Fibroblast of gingiva (primary cell): ENCODE measurements at places on chromosomes 11 and 22.
A peak's percentile ranks its signal among the peaks of the same experiment; 100 is the strongest.

DNA sequence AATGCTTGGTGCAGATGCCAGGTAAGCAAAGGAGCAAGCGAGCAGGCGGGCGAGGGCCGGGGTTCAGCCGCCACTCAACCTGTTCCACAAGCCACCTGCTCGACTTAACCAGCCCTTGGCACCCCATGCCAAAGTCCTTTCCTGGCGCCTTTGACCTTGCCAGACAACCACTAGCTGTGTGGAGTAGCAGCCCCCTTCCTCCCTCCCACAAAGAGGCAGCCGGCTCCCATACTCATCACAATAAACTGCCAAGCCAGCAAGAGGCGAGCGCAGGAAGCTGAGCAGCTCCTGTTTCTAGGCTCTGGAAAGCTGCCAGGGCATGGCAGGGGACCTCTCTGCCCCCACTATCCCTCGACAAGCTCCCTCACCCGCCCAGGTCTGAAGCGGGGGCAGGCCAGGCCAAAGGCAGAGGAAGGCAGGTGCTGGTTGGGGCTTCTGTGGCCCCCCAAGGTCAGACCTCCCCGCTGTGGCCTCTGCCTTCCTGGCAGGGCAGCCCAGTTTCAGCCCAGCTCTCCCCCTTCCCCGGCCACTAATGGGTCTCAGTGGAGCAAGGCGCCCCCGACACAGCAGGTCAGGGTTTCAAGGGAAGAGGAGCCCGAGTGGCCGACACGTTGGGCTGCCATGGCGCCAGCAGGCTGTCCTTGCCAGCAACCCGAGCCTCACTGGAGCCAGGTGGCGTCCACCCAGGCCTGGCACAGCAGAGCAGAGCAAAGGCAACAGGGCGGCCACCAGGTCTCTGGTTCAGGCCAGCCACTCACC is 15.3 kb downstream of the MACROD1 start:
- no peak for DNase-seq

DNA sequence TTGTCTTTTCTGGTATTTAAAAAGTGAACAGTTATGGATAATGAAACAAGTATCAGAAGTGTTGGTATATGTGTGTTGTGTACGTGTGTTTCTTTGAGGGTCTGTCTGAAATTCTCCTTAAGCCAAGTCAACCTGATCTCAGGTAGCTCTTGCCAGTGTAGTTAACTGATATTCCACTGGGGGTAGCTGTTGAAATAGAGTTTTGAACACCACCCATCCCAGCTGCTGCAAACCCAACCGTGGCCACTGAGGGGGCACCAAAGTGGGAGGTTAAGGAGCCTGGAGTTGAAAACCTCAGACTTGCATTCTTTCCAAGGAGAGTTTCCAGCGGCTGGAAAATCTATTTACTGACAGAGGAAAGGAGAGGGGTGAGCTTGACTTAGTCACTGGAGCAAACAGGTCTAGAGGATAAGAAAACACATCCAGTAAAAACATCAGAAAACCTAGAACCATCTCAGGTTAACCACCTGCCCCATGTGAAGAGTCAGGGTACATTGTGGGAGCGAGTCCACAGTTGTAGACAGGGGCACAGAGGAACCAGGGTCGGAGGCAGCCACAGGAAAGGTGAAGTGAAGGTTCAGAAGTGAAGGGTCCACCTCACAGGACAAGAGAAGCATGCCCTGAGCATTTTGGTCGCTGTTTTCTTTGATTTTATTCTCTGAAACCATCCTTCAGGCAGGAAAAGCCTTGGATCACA is 8.8 kb upstream of the CUL5 start:
- no peak for DNase-seq

- peak; percentile 25 for DNase-seq
These were observed 19.8 kb upstream of the PSMA1 start for GRCh38 chr11:14539982-14540421.

GRCh38 chr11:10742460-10743208 is 8.4 kb upstream of the CTR9 start:
- DNase-seq, result no peak

DNA sequence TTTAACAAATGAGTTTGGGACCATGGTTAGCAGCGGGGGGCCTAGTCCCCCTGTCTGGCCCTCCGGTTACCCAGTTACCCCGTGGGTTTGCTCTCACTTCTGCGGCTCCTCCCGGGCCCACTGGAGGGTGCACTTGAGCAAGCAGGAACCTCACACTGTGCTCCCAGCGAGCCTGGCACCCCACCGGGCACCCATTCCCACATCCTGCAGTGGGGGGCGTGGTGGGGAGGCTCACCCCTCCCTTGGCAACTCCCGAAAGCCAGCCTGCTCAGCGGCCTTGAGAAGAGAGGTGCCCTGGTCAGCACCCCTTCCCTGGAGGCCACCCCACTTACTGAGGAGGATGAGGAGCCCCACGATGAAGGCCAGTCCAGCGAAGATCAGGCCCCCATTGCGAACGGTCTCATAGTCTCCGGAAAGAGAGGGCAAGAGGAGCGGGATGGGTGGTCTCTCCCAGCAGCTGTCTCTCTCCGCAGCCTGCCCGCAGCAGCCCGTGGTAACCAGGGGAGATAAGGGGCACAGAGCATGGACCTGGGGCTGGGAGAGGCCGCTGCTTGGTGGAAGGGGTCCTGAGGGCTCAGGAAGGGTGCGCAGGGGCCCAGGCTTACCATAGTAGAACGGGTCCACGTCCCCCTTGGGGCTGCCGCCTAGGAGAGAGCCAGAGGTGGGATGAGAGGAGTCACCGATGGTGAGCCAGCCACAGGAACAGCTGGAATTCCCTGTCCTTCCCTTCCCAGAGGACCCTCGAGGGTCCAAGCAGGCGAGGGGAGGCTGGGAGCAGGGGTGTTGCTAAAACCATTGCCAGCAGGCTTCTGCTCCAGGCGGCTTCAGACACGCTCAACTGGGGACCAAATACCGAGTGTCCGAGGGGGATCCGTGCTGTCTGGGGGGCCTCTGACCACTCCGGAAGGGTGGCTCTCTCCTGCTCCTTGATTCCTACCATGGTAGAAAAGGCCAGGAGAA is 2.2 kb downstream of the FXYD2 start:
- DNase-seq, result no peak

DNA sequence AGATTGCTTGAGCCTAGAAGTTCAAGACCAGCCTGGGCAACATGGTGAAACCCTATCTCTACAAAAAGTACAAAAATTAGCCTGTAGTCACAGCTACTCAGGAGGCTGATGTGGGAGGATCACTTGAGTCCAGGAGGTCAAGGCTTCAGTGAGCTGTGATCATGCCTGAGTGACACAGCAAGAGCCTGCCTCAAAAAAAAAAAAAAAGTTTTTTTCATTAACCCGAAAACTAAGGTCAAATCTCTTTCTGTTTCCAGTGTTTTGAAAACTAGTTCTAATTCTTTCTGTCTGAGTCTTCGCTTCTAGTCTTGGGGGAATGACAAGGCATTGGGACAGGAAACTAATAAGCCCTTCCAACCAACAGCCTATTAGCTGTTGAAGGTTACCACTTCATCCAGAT is 57.6 kb downstream of the LIF start:
- no peak for DNase-seq

GRCh38 chr11:81787584-81788049 is 946.0 kb downstream of the FAM181B start:
- DNase-seq, result peak; percentile 1
